ENCODE measurements at places on chromosomes 12 and 14.

DNA sequence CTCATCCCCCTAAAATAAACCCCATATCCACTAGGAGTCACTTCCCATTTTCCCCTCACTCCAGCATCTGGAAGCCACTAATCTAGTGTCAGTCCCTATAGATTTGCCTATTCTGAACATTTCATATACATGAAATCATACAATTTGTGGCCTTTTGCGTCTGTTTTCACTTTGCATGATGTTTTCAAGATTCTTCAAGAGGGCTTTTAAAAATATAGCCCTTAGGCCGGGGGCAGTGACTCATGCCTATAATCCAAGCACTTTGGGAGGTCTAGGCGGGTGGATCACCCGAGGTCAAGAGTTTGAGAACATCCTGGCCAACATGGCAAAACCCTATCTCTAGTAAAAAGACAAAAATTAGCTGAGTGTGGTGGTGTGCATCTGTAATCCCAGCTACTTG is 104.7 kb downstream of the VEZT start:
- DNase-seq = no peak

DNA sequence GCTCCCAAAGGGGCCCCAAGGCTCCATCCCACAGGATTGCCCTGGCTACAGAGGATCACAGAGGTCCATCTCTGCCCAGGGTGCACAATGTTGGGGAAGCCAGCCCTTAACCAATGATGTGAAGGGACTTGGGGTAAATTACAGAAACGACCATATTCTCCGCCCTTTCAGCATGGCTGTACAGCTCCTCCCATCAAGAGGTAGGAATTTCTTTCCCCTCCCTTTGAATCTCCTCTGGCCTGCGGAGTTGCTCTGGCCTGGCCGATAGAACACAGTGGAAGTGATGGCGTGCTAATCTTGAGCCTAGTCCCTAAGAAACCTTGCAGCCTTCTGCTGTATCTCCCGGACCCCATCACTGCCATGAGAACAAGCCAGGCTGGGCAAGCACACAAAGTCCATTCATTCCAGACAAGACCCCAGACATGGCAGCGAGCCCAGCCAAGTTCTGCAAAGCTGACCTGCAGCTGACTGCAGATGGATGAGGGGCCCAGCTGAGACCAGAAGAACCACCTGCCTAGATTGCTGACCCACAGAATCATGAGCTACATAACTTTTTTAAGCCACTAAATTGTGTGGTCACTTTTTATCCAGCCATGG is 6.9 kb upstream of the IFI27 start:
- no peak for DNase-seq

DNA sequence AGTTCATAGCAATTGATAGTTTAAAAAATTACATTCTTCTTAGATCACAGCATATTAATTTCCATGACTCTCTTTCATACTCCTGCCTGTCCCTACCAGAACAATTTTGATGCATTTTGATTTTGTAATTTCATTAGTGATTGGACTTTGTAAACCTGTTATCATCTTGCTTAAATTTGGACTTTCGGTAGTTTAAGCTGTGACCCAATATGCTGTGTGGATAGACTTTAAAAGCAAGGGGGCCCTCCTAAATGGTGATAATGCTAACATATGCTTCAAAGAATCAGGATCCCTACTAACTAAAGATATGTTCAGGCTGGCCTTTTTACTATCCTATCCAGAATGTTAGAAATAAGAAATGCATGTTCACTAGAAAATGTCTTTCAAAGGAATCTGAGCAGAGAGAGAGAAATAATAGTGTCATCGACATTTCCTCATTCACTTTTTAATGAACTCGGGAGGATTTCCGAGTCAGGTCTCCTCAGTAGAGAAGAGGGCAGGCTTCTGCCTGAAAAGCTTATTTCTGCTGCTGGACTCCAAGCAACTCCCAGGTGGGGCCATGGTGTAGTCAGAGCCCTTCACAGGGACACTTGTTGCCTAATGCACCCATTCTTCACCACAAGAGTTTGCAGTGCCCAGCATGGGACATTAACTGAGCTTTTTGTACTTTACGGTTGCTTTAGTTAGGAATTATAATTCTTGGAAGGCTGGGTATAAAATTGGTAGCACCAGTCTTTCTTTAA is 16.7 kb downstream of the SLC38A4 start:
- no peak for DNase-seq

DNA sequence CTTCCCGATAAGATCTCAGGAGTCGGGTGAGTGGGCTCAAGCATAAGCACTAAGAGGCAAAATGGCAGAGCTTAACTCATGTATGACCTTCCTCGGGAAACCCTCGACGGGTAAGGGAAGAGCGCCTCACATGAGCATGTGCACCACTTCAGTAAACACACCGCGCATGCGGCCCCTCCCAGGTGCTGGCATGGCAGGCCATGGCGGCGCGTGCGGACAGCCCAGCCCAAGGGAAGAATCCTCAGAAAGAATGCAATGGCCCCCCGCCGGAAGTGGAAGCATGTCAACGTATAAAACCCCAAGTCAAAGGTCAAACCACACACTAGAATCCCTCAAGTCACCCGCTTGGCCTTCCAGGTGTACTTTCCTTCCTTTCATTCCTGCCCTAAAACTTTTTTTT is 6.6 kb upstream of the TNFAIP2 start:
- DNase-seq = no peak

- DNase-seq = peak; percentile 67
Measured at GRCh38 chr12:114903083-114903691, 219.2 kb upstream of the TBX3 start.

DNA sequence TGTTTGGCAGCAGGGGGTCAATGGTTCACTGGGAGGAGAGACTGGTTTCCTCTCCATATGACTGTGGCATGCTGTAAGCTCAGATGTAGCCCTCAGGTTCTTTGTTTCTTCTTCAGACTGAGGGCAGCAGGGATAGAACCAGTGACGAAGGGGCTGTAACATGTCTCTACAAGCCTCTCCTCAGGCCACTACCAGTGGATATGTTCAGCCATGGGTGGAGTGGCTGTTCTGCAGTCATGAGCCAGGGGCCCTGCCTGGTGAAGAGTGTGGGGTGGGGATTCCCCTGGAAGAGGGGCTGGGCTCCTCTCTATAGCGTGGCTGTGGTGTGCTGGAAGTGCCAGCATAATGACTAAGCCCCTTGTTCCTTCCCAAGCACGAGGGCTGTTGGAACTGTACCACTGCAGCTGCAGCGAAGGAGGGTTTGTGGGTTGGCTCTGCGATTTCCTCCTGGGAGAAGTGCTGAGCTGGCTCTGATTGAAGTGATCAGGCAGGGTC is 55.8 kb downstream of the CMAS start:
- peak; percentile 65 for DNase-seq

DNA sequence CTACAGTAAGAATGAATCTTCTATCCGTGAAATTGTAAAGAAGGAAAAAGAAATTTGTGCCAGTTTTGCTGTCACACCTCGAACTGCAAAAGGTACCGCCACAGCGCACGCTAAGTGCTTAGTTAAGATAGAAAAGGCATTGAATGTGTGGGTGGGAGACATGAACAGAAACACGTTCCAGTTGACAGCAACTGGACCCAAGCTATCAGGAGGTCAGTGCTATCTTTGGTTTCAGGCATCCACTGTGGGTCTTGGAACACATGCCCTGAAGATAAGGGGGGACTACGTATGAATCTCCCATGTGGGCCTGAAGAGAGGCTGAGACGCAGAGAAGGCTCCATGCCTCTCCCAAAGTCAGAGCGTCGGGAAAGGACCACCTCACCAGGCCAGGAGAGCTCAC is 9.8 kb downstream of the IFFO1 start:
- no peak for DNase-seq

DNA sequence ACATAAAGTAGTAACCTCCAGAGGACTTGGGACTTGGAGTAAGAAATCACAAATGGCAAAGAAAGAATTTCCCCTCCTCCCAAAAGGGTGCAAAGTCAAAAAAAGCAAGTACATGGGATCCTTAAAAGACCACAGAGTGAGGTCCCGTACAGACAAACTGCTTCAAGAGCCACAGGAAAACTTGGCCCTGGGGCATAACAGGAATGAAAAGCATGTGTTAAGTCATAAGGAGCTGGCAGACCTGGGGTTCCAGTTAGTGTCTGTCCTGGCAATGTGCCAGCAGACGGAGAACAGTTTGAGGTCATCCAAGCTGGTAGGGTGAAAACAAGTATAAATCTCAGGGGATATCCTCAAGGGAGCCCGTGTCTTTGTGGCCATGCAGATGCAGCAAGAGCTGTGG is 73.2 kb downstream of the HSD17B6 start:
- DNase-seq = no peak

GRCh38 chr12:113173081-113173698 is 12.1 kb downstream of the DDX54 start:
- DNase-seq = no peak

DNA sequence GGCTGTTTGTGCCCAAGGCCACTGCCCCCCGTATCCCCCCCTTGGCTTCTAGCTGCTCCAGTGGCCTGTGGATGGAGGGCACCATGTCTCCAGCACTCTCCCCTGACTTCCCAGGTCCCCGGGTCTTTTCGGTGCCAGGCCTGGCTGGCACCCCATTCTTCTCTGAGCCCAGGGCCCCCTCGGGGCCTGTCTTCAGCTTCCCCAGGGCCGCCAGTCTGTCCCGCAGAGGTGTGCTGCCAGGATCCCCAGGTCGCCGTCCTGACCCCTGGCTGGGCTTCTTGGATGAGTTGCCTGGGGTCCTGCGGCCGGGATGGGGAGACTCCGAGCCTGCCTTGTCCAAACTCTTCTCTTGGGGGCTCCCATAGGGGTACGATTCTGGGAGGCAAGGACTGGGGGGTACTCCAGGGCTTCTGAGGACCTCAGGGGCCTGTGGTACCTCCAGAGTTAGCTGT is 32.5 kb downstream of the NCKAP5L start:
- no peak for DNase-seq

DNA sequence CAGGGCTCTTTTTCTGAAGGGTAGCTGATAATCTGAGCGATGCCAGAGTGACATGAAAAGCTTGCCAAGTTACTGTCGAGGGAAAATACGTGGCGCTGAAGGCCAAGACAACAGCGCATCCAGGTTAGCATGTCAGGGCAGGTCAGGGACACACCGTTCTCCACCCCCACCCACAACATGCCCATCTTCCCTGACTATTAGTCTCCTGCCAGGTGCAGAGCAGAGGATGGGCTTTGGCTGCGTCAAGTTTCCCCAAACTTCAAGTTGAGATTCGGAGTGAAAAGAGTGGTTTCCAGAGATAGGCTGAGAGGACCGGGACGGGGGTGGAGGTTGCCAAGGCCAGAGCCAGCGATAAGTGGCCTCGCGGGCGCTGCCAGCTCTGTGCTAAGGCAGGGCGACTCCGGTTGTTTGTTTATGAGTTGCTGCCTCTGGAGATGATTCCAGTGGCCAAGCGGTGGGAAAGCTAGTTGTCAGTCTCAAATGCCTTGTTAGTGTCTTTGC is 1.7 kb downstream of the TRHDE start:
- peak; percentile 30 for DNase-seq

GRCh38 chr12:2283916-2284315 is 231.1 kb downstream of the CACNA1C start:
- peak; percentile 32 for DNase-seq

GRCh38 chr14:105163040-105163742 is 5.4 kb downstream of the JAG2 start:
- no peak for DNase-seq

- no peak for DNase-seq
Measured at GRCh38 chr14:22535916-22536315, 53.1 kb downstream of the DAD1 start.

DNA sequence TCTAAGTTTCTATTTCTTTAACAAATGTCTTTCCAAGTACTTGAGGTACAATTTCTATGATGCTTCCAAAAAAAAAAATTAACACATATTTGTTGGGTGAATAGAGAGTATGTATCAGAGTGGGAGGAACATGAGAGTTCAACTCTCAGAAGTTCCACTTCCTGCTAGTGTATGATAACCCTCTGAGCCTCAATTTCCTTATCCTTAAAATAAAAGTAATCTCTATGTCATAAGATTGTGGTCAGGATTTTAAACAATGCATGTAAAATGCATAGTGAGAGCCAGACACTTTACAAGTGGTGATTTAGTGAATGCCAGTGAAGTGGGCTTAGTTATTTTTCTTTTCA is 270.3 kb upstream of the AMIGO2 start:
- no peak for DNase-seq

- DNase-seq = no peak
Measured at GRCh38 chr12:23694307-23694706, 255.2 kb downstream of the SOX5 start.

DNA sequence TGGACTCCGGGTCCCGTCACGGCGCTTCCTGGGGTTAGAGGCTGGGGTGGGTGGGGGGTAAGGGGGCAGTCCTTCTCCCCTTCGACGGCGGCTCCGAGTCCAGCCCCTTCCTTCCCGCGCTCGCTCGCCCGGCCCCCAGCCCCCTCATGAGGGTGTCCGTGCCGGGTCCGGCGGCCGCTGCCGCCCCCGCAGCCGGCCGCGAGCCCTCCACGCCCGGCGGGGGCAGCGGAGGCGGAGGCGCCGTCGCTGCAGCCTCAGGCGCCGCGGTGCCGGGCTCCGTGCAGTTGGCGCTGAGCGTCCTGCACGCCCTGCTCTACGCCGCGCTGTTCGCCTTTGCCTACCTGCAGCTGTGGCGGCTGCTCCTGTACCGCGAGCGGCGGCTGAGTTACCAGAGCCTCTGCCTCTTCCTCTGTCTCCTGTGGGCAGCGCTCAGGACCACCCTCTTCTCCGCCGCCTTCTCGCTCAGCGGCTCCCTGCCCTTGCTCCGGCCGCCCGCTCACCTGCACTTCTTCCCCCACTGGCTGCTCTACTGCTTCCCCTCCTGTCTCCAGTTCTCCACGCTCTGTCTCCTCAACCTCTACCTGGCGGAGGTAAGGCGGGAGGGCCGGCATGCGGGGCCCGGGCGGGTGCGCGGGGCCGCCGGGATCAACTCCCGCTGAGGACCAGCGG is 500 bp downstream of the GPR137C start:
- peak; percentile 38 for DNase-seq

GRCh38 chr14:72652179-72652578 is 241.7 kb downstream of the DPF3 start:
- no peak for DNase-seq

DNA sequence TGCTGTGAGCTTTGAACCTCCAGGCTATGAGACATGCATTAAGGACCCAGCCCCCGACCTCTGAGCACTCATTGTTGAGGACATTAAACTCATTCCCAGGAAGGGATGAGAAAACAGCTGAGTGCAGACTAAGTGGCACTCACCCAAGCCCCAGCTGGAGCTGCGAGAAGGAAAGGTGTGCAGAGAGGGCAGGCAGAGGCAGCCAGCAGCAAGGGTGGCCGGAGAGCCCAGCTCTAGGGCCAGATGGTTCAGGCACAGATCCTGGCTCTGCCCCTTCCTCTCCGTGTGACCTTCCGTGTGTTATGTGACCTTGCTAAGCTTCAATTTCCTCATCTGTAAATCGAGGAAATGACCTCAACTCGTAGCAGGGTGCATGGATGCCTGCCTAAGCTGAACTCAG is 3.7 kb downstream of the TSPAN11 start:
- no peak for DNase-seq

GRCh38 chr12:47901718-47902093 is 3.1 kb downstream of the VDR start:
- no peak for DNase-seq

GRCh38 chr14:61322011-61322798 is 826 bp downstream of the PRKCH start:
- no peak for DNase-seq

DNA sequence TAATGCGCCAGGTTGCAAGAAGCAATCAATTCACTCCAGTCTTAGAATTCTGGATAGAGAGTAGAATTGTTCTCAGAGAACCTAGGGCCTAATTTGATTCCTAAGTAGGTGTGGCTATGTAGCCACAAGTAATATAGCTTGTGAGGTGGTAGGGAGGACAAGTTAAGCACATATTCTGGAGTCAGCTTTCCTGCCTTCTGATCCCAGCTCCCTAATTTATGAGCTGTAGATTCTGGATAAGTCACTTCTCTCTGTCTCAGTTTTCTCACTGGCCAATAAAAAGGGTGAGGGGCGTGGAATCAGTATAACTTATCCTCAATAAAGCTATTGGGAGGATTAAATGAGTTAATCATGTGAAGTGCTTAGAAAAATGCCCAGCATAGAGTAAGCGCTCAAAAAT is 3.0 kb upstream of the SNW1 start:
- no peak for DNase-seq

Measured in AG08396 (cell line).